Activated CD4-positive, alpha-beta T cell treated with anti-CD3 and anti-CD28 coated beads for 24 hours (primary cell): ENCODE measurements at places on chromosomes 1 and 21.

DNA sequence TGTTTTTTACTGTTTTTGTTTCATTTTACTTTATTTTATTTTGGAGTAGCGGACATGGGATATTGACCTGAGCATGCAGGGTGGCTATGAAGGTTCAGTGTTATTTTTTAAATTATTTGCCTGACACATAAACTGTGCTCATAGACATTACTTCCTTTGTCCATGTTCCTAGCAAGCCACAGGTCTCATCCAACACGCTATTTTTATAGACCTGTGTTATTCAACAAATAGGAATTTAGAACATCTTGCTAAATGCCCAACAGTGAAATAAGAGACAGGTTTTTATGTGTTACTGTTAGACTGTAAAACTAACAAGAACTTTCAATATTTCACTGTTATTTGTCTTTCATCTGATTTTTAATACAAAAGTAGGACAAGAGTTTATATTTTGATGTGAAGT is 756.4 kb downstream of the KCNT2 start:
- no peak for DNase-seq

- no peak for DNase-seq
These were observed 668 bp downstream of the RNF11 start for GRCh38 chr1:51236531-51237350.

GRCh38 chr21:40985370-40985769 is 138.4 kb upstream of the DSCAM start:
- no peak for DNase-seq

GRCh38 chr1:6911974-6912373 is 126.7 kb downstream of the CAMTA1 start:
- no peak for DNase-seq

GRCh38 chr1:176501599-176501998 is 38.6 kb downstream of the PAPPA2 start:
- no peak for DNase-seq

DNA sequence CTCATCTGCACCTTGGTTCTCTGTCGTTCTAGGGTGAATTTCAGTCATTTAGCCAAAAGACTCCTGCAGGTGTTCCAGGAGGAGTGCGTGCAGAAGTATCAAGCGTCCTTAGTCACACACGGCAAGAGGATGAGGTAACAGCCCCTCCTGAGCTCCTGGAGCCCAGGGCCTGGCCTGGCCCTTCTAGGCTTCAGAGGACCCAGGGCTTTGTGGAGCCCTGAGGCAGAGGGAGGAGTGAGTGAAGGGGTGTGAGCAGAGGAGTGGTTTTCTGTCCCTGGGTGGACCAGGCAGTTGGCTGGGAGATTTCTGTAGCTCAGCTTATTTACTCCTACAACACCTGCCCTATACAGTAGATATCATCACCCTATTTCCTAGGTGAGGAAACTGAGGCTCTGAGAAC is 15.7 kb upstream of the RASSF5 start:
- no peak for DNase-seq

DNA sequence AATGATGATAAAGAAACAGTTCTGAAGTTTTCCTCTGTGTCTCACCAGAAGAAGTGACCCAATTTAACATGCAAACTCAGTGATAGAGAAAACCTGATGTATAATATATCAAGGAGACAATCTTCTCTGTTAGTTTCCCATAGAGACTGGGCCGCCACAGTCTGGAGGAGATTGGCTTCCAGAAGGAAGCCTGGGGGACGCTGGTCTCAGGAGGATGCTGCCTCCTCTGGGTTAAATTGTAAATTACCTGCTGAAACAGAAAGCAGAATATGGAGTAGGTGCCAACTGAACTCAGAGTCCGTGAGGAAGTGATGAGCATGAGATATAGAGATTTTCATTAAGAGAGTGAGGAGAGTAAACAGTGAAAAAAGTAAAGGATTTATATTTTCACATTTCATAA is 15.8 kb downstream of the OR14I1 start:
- DNase-seq = no peak

- peak; percentile 67 for DNase-seq
These were observed at the start of the genes PLA2G2C and UBXN10 for GRCh38 chr1:20185834-20186782. TSS of gene PLA2G2C (minus strand) at chr1:20186518. CDS start at chr1:20177363, 9,155 bp downstream. TSS of gene UBXN10 (plus strand) at chr1:20186096. CDS start at chr1:20190562, 4,466 bp downstream.

GRCh38 chr1:4851385-4852065 is 197.1 kb downstream of the AJAP1 start:
- DNase-seq = no peak
